ENCODE measurements at places on chromosomes 16 and 17. TPM values are rescaled to one million over a fixed set of nuclear protein-coding genes. Genes with fewer than 3 reads are reported as not detected.

ZG16B gene
- 1.1 TPM for total RNA-seq

CES5A gene
- not detected for total RNA-seq

CFAP97D1 gene
- total RNA-seq: not detected

CNGB1 gene
- not detected for total RNA-seq

NLRC3 gene
- 12.5 TPM for total RNA-seq

CCL1 gene
- not detected for total RNA-seq

APOBR gene
- total RNA-seq: 5.4 TPM

AKAP10 gene
- 25.7 TPM for total RNA-seq

DHX58 gene
- total RNA-seq: 23.5 TPM

PPL gene
- total RNA-seq: not detected

KRTAP1-1 gene
- not detected for total RNA-seq

PRSS53 gene
- 3.1 TPM for total RNA-seq

DNA sequence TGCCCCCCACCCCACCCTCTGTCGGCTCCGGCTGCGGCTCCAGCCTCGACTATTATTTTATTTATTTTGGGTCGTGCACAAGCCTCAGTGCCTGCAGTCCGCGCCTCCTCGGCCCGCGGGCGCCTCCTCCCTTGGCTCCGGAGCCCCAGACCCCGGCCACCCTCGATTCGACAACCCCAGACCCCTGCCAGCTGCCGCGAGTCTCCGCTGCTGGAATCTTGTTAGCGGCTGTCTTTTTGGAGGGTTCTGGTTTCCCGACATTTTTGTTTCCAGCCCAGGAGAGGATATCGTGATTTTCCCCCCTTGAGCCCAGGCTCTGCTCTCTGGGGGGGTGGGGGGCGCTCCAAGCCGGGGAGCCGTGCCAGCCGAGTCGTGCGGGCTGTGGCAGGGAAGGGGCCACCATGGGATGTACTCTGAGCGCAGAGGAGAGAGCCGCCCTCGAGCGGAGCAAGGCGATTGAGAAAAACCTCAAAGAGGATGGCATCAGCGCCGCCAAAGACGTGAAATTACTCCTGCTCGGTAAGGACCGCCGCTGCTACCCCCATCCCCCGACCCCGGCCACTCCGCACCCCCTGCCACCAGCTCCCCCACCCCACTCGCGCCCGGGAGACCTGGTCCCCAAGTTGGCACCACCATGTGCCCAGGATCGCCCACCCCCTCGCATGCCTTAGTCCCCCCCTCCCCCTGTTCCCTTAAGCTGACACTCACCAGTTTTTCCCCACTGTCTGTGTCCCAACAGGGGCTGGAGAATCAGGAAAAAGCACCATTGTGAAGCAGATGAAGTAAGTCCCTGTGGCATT is 746 bp downstream of the GNAO1 start:
- DNase-seq: no peak

GRCh38 chr16:53996961-53997360 is 289.6 kb downstream of the IRX3 start:
- no peak for DNase-seq

DNA sequence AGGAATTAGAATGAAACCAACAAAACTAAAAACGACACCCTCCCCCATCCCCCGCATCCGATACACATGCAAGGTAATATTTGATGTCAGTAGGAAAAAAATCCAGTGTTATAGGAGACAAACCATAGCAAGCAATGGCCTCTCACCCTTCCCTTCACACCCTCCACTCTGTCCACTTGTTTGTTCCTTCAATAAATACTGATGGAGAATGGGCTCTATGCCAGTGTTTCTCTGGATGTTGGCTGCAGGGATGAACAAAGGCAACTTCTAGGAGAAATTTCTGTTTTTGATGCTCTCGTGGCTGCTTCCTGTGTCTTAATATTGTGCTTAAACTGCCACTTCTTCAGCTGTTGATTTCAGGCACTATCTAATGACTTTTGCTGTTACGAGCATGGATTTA is 98.8 kb downstream of the WWOX start:
- no peak for DNase-seq

GRCh38 chr17:70006159-70006558 is 68.9 kb upstream of the KCNJ16 start:
- DNase-seq: no peak

- DNase-seq: peak; percentile 45
Observed at GRCh38 chr17:74493331-74493833, 26.9 kb downstream of the CD300A start.

DNA sequence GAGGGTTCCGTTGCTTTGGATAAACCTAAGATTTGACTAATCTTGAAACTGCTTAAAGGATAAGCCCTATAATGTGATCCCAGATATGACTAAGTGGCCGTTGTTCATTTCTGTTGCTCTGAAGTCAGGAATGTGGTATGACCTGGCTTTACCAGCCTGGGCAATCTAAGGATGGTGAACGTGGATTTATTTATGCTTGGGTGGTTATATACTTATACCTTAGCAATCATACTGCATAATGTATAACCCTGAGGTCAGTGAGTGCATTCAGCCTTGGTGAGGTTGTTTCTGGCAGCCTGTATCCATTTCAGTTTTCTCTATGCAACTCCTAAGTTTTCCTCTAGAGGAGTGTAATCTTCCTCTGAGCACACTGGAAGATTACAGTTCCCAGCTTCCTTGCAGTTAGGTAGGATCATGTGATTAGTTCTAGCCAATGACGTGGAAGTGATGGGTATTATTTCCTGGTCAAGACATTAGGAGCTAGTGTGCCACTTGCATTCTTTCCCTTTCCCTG is 41.9 kb downstream of the FTO start:
- no peak for DNase-seq

GRCh38 chr17:45147581-45148182 is 593 bp upstream of the HEXIM1 start:
- peak; percentile 83 for DNase-seq

- peak; percentile 57 for DNase-seq
Observed at GRCh38 chr17:62064791-62065563, at the start of gene MED13. Gene MED13, minus strand, starts transcription at chr17:62065278. Its CDS starts 73 bp downstream, at chr17:62065205.

GRCh38 chr16:24789881-24790280 is 55.9 kb upstream of the SLC5A11 start:
- no peak for DNase-seq

- DNase-seq: no peak
Observed at GRCh38 chr17:35695613-35696012, 35.8 kb upstream of the RASL10B start.

GRCh38 chr17:19752216-19753050 is 4.3 kb upstream of the ALDH3A1 start:
- DNase-seq: no peak

GRCh38 chr17:68533887-68534694 is 21.9 kb downstream of the PRKAR1A start:
- no peak for DNase-seq

DNA sequence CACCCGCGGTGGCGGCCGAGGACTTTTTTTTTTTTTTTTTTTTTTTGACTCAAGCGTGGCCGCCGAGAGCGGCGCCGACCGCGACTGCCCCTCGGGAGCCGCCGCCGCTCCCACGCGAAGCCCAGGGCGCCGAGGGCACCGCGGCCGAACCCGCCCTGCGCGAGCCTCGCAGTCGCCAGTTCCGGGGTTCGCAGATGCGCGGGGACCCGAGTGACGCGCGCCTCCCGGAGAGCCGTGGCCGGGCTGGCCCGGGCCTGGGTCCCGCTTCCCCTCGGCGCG is 1.1 kb downstream of the METRNL start:
- no peak for DNase-seq

DNA sequence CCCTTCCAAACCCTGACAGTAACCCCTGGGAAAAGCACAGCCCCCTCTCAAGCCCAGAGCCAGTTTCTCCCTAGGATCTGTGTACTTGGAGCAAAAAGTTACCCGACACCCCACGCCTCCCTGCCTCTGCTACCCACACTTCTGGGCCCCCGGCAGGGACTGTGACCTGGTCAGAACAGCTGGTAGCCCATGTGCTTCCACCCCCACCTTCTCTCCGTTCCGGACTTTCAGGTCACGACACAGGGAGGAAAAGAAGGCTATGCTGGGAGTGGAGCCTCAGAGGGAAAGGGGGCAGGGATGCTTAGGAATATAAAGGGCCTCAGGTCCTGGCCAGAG is 6.4 kb downstream of the PPY start:
- DNase-seq: no peak

GRCh38 chr16:82522026-82522425 is 104.7 kb upstream of the CDH13 start:
- DNase-seq: no peak

DNA sequence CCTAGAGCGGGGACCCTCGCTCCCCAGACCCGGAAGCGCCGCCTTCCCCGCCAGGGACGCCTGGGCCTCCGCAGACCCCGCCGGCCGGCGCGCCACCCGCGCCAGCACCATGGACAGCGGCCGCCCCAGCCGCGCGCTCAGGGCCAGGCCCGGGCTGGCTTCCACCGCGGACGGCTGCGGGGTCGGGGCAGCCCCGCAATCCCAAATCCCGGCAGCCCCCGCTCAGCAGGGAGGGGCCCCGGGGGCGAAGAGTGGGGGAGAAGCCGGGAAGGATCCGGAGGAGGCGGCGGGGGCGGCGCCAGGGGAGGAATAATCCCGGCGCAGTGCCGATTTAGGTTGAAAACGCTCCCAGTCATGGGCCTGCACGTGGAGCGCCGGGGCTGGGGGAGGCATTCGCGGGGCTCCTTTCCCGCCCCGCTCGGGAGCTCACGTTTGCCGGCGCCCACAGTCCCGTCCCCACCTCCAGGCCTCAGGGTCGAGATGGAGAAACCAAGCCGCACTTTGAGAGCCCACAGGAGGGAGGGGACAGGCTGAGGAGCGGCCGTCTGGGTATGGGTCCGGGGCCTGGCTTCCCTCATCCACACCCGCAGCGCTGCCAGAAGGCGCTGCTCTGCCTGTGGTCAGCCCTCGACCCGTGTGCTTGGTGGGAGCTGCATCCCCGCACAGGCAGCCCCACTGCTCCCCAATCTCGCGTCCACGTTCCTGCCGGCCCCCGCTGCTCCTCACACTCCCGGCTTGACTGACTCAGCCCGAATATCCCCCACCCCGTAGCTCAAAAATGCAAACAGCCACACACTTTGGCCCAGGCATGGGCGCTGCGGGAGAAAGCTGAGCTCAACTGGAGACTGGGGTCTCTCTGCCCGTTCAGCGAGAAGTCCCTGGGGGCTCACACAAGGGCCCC is 4.7 kb downstream of the FBXL16 start:
- DNase-seq: peak; percentile 66

DNA sequence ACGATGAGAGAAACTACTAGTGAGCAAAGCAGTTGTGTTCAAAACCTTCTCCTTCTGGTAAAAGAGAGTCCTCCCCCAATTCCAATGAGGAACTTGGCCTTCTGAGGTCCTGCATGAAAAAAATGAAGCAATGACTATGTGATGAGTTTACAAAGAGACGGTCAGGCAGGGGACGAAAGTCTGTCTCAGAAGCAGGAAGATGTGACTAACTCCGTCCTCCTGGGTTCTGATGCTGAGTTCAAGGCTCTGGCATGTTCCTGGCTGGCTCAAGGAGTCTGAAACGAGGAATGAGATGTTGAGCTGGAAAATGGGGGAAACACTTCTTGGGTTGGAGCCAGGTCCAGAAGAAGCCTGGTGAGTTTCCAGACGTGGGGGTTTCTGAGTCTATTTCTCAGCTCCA is 129.6 kb downstream of the CPPED1 start:
- DNase-seq: no peak

DNA sequence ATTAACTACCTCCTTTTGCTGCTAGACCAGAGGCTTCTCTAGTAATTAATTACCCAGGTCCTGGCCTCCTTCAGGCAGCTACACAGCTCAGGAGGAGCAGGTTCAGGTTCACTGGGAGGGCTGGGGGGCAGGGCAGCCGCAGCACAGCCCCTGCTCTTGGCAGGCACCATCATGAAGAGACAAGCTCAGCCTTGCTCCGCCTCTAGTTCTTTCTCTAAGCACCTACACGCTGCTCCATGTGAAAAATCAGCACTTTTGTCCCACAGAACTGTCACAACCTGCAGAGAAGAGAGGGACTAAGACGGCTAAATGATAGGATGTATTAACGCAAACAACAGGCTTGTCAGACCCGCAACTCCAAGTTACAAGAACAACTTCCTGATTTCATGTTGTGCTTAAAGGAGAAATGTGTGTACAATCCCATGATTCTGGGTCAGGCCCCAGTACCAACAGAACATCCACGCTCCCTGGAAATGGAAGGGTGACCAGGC is 53.4 kb downstream of the GRB2 start:
- no peak for DNase-seq
